ENCODE measurements at places on chromosomes 4 and X.

GRCh38 chr4:17329046-17329445, 182.8 kb downstream of the QDPR start:
- no peak for DNase-seq

DNA sequence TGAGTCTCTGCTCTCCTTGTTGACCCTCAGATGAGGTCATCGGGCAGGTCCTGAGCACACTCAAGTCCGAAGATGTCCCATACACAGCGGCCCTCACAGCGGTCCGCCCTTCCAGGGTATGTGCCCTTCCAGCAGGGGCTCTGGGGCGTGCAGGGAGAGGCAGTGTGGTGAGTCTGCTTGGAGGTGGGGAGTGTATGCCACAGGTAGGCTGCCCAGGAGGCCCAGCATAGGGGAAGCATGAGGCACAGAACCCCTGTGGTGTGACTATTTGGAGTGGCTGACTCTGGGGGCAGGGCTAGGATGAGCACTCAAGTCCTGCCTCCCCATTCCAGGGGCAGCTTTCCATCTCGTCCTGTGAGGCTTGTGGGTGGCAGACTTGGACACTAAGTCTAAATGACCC, 3.3 kb upstream of the GDI1 start:
- no peak for DNase-seq

GRCh38 chrX:108299101-108299591, 139.1 kb downstream of the COL4A6 start:
- DNase-seq, result peak; percentile 51

DNA sequence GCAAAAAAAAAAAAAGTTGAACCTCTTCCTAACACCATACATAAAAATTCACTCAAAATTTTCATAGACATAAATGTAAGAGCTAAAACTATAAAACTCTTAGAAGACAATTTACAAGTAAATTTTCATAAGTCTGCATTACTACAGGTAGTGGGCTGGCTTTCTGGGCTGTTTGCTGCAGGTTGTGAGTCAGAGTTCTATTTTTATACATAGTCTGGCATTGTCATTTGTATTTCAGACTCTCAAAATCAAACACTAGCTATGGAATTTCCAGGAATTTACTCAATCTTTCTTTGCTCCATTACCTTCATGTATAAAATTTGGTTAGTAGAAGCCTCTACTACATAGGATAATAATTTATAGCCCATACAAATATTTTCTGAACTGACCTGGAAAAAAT, 227.2 kb downstream of the COX18 start:
- DNase-seq, result no peak

DNA sequence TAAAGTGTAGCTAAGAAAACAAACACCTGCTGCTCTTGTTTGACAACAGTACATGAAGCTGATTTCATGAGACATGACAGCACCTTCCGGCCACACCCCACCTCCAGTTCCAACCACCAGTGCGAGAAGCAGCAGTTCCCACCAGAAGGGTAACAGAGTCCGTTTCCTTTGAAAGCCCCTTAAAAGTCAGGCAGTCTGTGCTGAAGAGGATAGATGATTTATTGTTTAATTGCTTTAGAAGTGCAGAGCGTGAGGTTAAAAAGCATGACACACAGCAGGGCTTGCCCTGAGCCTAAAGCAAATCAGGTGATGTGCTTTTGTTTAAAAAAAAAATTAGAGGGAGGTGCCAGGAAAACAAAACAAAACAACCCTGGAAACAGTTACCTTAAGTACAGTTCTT, 82.6 kb downstream of the HADH start:
- DNase-seq, result no peak

- DNase-seq, result no peak
Measured at GRCh38 chrX:41192880-41193279, 107.6 kb downstream of the USP9X start.

DNA sequence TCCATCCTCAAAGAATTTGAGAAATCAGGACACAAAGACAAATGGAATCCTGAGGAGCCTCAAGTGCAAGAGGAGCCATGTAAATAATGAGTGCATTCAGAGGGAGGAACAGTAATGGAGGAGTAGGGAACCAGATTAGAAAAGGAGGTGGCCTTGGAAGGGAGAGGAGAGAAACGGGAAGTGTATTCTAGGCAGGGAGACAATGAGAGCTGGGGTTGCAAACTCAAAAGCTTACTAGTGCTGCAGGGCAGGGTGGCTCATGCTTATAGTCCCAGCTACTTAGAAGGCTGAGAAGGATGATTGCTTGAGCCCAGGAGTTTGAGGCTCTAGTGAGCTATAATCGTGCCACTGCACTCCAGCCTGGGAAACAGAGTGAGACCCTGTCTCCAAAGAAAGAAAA, 113.2 kb upstream of the LSM6 start:
- no peak for DNase-seq

DNA sequence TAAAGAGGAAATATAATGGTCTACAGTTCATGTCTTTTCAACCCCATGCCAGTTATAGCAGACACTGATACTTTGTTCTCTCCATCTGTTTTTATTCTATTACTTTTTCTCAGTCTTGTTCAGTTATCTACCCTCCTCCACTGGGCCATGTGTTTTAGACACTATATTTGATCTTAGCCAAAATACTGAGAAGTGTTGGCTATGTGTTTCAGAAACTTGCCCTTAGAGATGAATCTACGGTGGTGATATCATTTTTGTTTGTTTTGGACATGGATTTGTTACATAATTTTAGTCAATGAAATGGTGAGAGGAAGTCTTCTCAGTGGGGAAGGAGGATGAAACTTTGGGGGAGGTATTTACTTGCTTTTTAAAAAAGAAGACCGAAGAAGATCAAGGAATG, 211.5 kb upstream of the DDX53 start:
- no peak for DNase-seq

DNA sequence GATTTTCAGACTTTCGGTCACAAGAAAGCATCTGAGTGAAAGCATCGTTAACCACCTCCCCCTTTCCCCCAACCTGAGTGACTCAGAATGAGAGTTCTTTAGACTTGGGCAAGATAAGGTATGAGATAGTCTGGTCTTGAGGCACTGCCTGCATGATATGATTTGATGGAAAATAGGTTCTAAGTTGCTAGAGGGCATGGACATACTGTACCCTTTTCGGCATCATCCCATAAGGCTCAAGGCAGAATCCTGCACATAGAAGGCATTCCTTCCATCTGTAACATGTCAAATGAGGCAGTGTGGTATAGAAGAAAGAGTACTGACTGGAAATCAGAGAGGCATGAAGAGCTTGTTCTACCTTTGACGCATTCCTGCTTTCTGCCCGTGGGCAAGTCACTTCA, 16.8 kb upstream of the AMOT start:
- DNase-seq, result no peak
